ENCODE measurements at places on chromosomes 5 and 9.

DNA sequence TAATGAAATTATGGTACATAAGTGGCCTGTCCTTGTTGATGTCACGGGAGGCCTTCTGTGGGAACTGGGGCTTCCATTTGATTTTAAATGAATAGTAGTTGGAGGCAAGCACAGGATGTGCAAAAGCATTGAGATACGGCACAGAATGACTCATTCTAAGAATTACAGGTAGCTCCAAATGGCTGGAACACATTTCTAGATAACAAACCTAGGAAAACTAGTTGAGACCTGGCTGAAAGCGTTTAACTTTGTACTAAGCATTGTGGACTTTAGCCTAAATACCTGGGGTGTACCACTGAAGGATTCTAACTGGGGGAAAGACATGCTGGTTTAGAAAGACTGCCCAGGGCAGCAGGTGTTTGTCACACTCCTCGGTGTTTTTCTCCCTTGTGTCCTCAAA, 9.4 kb downstream of the SKP2 start:
- DNase-seq, result no peak

DNA sequence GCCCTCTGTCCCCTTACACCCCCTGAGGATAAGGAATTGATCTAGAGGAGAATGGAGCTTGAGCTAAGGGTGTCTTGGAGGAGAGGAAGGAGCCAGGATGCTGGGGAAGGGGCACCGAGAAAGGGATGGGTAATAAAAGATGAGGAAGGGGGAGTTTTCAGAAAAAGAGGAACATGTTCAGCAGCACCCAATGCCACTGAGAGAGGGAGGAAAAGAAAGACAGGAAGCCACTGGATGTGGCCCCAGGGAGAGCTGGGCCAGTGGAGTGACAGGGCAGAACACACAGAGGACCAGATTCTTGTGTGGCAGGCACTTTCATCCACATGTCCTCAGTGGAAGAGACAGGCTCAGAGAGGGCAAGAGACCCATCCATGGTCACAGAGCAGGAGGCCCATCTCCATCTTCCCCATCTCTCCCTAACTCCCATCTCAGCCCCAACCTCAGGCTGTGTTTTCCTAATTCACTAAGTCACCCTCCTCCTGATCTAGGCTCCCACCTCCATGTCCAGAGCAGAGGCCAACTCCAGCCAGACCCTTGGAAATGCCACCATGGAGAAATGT, 7.2 kb downstream of the PFN3 start:
- DNase-seq, result no peak

GRCh38 chr5:26662806-26663360, 375.5 kb downstream of the CDH9 start:
- DNase-seq, result no peak

DNA sequence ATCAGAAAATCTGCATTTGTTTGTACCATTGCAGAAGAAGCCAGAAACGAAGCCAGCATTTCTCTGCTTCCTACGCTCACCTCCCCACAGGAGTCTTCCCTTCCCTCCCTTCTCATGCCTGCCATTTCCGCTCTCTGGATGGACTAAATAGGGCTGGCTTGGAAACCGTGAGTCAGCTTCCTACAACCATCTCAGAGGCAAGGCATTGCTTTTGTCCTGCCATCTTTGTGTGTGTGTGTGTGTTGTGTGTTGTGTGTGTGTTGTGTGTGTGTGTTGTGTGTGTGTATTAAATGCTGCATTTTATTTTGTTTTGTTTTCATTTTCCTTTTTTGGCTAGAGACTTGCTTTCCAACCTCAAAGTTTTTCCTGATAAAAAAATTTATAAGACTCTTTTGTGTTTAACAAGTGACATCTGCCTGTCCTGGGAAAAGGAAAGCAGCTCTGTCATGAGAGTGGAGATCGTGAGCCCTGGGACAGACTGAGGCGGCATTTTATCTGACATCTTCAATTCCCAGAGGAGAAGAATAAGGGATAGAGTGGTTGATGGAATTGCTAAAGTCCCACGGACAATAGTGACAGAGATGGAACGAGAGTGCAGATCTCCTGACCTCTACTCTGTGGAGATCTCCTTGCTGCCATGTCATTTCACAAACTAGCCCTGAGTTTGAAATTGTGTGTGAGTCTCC, 7.5 kb upstream of the EGFLAM start:
- DNase-seq, result no peak

- DNase-seq, result no peak
Observed at GRCh38 chr5:142221091-142221860, 103.5 kb downstream of the SPRY4 start.

DNA sequence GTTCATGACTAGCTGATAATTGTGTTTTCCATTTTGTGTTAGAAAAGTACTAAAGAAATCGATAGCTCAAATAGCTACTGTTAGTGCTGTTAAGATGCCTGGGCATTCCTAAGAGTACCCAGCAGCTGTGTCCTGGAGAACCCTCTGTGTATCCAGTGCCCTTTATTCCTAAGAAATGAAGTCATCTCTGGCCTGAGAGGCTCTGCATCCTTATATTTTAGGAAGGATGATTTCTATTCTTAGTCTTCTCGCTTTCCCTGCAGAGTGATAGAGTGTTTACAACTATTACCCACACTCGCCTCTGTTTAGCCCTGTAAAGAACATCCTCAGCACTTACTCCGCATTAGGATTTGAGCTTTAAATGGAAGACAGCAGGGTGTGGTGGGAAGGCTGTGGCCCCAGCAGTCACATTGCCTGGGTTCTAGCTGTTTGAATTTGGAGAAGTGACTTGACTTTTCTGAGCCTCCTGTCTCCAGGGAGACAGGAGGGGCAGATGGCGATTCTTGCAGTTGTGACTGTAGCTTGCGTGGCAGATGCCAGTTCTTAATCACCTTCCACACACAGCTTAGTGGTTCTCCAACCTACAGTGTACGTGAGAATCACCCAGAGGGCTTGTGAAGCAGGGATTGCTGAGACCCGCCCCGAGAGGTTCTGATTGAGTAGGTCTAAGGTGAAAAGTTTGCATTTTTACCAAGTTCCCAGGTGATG, 177.2 kb upstream of the PITX1 start:
- DNase-seq, result no peak

DNA sequence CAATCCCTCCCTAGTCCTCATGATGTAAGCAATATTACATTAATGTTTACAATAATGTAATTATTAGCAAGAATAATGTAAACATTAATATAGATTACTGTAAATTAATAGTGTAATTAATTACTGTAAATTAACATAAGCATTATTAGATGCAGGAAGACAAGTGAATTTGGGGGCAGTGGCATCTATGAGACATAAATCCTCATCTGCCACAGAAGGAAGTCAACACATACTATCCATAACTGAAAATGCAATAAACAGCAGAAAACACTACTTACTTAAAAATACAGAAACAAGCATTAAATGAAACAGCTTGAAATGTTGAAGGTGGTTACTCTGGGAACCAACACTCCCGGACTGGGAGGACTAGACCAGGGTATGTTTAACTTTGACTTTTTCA, 685 bp upstream of the NIPSNAP3A start:
- DNase-seq, result no peak

DNA sequence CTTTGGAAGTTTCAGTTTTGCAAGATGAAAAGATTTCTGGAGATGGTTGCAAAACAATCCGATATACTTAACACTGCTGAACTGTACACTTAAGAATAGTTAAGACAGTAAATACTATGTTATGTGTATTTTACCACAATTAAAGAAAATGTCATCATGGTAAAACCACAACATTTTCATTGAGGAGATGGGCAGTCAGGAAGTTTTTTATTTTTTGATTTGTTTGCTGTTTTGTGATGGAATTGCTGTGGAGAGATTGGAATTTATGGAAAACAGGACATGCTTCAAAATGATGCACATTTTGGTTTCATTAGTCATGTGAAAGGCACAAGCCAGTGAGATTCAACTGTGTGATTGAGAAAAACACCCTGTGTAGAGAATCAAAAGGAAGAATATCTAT, 90.5 kb upstream of the AGXT2 start:
- no peak for DNase-seq

GRCh38 chr9:124526174-124526573, 19.0 kb upstream of the NR5A1 start:
- DNase-seq, result no peak

- DNase-seq, result no peak
Observed at GRCh38 chr9:35423499-35423898, 66.4 kb upstream of the RUSC2 start.

DNA sequence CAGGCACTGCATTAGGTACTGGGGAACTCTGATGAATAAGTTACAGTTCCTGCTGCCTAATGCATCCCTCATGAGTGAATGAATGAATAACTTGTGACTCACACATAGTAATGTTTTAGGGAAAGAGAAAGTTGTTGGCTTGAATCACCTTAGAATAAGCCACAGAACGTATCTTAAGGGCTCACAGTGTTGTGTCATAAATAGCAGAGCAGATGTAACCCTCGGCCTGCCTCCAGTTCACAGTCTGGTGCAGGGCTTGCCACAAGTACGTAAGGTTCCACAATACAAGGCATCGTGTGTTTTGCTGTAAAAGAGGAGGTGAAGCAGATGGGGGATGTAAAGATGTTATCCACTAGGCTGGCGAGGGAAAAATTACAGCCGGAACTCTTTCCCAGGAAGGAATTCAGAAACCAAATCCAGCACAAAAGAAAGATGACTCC, 218.7 kb downstream of the TRPM3 start:
- no peak for DNase-seq

DNA sequence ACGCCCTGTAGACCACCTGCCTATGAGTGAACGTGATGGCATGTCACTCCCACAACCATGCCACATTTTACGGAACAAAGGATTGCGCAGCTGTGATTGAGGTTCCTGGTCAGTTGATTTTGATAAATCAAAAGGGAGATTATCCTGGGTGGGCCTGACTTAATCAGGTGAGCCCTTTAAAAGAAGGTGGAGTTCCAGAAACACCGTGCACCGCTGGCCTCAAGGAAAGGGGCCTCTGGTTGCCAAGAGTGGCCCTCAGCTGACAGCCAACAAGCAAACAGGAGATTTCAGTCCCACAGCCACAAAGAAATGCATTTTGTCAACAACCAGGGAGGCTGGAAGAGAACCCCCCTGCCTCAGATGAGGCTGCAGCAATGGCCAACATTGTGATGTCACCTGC, 19.0 kb downstream of the TRIM7 start:
- DNase-seq, result no peak

- DNase-seq, result no peak
Observed at GRCh38 chr9:115250621-115251032, 132.7 kb upstream of the TNC start.

- DNase-seq, result no peak
Observed at GRCh38 chr5:83000428-83000827, 76.8 kb downstream of the TMEM167A start.

DNA sequence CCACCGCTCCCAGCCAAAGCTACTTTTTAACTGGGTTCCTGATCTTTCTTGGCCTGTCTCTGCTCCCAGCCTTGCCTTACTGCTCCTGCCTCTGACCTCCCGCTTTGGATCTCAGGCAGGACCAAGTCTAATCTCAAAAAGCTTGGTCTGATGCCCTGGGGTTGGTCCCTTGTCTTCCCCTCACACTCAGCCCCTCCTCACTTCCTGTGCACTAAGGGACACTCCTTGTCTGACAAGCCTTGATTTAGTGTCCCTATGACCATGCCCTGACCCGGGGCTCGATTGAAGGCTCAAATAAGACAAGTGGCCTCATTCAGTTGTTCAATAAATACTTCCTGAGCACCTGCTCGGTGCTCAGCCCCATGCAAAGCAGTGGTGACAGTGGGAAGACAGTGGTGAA, 3.7 kb upstream of the GTF3C5 start:
- DNase-seq, result no peak

- no peak for DNase-seq
Observed at GRCh38 chr5:61177716-61178115, 15.4 kb upstream of the SMIM15 start.

GRCh38 chr9:133832877-133833276, 94.7 kb upstream of the SARDH start:
- DNase-seq, result peak; percentile 83

GRCh38 chr9:88387036-88387551, 1.1 kb upstream of the SPIN1 start:
- no peak for DNase-seq

GRCh38 chr5:8839361-8840055, 706.4 kb downstream of the SEMA5A start:
- DNase-seq, result peak; percentile 79

GRCh38 chr5:141567513-141568117, 51.2 kb downstream of the DIAPH1 start:
- no peak for DNase-seq

- DNase-seq, result no peak
Observed at GRCh38 chr9:32550150-32550561, 2.0 kb upstream of the SMIM27 start.

GRCh38 chr5:118479285-118479684, 509.1 kb downstream of the DTWD2 start:
- DNase-seq, result no peak

DNA sequence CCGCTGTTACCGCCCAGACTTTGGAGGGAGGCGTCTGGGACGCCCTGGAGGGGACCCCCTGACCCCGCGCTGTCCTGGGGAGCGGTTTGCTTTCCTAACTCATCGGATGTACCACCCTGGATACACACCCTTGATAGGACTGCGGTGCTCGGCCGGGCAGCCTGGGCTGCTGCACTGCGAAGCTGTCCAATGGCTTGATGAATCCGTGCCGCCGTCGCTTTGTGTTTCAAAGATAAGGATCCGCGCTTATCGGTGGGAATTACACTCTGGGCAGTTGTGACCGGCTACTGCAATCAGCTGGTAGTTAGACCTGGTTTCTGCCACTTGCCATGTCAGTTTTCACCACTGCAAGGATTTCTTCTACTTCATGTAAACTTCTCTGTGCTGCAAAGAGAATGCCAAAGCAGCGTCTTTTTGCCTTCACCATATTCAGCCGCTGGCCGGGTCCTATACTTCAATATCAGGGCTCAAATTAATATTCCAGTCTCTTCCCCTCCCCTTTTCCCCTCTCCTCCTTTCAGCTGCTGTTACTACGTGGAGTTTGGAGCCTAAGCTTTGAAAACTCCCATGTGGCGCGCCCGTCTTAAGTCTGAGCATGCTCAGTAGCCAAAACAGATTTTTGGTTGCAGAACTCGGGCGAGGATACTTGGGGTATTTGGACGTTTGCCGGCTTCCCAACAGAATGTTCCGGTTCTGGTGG, 727 bp downstream of the SMAD5 start:
- peak; percentile 14 for DNase-seq

DNA sequence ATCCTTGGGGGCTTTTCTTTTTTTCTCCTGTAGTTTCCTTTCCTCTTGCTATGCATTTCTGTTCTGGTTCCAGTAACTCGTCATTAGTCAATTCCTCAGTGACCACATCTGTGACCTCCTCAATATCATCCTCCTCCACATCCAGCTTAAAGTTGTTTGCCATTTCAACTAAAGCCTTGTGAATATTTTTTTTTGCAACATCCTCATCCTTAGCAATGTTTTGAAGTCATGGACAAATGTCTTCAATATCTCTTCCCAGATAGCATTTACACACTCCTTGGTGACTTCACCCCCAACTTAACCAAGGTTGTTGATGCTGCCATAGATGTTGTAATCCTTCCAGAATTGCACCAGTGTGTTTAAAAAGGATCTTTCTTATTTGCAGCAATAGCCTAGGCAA, 14.7 kb upstream of the ADRB2 start:
- no peak for DNase-seq
